Hematopoietic multipotent progenitor cell treated with erythropoietin and hydrocortisone succinate and interleukin-3 and kit ligand, for 6 days (in vitro differentiated cells): ENCODE measurements at places on chromosomes 4 and X.

DNA sequence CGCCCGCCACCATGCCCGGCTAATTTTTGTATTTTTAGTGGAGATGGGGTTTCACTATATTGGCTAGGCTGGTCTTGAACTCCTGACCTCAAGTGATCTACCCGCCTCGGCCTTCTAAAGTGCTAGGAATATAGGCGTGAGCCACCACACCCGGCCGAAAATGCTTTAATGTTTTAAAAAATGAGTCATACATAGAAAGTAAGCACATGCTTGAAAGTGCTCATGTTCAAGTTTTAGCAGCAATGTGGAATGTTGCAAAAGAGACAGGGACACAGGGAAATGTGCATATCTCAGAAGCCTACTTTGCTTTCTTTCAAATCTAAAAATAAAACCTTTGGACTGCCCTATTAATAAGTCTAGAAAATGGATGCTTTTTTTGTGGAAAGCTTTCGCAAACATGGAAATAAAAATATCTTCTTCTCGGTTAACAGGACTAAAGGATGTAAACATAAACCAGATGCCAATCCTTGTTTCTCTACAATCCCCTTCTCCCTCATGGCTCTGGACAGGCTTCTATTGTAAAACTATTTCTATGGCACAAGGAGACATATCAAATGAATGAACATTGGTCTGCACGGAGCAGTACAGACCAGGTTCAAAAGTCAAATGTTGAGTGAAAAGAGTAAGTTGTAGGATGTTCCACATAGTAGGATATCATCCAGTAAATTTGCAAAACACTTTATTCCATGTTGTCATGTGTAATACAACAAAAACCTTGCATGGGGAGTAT is 15.0 kb downstream of the MECP2 start:
- DNase-seq = peak; percentile 9

GRCh38 chrX:44401151-44401550 is 57.7 kb upstream of the EFHC2 start:
- DNase-seq = no peak

- DNase-seq = no peak
These were observed 40.8 kb upstream of the NR0B1 start for GRCh38 chrX:30349946-30350345.

- no peak for DNase-seq
These were observed 1.6 kb downstream of the RP2 start for GRCh38 chrX:46838486-46838870.

- no peak for DNase-seq
These were observed 17.2 kb downstream of the MAGED2 start for GRCh38 chrX:54824722-54825121.

DNA sequence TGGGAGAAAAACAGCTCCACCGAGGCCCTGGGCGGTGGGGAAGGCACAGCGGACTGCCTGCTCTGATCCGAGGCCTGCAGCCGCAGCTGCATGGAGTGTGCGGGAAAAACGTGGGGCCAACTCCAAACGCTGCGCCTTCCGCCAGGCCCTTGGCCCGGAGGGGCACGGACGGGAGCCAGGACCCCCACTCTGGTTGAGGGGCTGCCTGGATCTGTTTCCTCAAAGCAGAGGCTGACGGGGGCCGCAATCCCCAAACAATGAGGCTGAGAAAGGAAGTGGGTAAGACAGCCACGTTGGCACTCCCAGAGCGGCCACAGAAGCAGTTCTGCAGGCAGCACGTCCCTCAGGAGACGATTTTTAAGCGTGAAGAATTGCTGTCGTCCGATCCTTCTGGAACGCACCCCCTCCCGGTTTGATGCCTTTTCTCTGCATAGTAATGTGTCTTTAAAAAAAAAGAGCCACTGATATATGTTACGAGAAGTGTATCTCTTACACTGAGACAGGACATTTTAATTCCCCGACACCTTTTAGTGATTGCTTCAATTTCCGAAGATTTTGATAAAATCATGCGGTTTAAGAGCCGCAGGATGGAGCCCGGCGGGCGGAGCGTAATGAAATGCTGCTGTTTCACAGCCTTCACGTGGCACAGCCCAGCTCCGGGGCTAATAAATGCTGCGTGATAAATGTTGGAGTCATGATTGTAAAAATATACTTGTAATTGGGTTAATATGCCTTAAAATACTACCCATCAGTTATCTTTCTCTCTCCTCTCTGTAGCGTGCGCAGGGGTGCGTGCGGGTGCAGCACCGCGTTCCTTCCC is 85.7 kb downstream of the FAM53A start:
- DNase-seq = no peak

DNA sequence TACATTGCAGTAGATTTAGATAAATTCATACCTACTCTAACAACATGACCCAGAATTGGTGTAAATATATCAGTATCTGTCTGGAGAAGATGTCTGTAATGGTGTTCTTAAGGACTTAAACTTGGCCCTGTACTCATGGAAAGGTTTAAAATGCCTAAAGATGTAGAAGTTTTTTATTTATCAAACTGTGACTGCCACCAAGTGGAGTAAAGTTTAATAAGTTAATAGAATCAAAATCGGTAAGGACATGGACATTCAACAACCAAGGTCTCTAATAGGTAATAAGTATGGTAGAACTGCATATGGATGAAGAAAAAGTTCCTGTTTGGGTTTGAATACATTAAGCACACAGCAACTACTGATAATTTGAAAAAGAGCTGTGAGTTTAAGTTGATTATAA is 474.0 kb upstream of the NDST3 start:
- DNase-seq = peak; percentile 5

GRCh38 chrX:4935846-4936245 is 1222.4 kb upstream of the PRKX start:
- peak; percentile 65 for DNase-seq

DNA sequence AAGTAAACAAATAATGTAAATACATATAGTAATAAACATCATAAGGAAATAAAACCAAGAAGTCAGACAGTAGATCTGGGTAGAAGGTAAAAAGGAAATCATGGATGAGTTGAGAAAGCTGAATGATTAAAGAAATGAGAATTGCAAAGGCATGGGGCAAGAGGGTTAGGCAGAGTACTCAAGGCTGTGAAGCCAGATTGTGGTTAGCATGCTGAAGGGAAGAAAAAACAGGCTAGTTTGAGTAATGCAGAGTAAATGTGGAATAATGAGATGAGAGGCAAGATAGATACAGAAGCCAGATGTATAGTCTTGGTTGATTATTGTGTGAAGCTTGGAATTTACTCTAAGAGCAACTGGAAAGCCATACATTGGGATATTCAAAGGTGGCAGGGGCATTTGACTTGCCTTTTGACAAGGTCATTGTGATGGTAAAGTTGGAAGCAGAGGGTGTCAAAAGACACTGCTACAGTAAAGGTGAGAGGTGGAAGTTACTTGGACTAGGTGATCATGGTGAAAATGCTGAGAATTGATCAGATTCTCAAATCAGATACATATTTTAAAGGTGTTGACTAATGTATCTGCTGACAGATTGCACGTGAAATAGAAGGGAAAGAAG is 307.0 kb downstream of the FSTL5 start:
- no peak for DNase-seq

DNA sequence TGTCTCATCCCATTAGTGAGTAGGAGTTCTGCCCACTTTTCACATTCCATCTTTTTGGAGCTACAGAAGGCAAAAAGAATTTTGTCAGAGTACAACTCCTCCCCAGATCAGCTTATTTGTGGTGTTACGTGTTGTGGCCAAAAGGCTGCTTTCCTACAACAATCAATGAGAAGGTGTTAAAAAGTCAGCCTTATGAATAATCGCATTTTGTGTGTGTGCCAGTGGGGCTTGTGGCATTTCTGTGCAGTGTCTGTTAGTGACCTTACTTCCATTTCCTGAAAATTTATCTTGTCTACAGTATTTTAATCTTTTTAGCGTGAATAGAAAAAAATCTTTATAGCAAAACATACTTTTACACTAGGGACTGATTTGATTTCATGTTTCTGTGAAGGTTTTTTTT is 458.3 kb upstream of the LCORL start:
- no peak for DNase-seq

DNA sequence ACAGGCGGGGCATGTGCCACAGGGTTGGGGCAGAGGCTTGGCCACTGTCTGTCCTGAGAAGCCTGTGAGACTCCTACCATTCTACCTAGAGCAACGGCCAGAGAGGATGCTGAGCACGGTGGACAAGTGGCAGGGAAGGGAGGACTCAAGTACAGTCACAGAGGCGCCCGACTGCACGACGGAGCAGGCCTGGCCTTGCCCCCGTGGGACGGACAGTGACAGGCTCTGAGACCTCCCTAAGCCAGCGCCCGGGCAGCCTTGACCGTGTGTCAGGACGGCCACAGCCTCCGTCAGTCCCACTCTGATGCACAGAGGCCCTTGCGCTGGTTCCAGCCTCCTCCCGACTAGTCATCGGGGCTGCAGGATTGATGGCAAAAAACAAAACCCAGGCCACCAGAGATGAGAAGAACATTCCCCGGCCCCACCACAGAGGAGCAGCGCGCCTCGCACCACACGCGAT is 36.7 kb upstream of the MXD4 start:
- no peak for DNase-seq

DNA sequence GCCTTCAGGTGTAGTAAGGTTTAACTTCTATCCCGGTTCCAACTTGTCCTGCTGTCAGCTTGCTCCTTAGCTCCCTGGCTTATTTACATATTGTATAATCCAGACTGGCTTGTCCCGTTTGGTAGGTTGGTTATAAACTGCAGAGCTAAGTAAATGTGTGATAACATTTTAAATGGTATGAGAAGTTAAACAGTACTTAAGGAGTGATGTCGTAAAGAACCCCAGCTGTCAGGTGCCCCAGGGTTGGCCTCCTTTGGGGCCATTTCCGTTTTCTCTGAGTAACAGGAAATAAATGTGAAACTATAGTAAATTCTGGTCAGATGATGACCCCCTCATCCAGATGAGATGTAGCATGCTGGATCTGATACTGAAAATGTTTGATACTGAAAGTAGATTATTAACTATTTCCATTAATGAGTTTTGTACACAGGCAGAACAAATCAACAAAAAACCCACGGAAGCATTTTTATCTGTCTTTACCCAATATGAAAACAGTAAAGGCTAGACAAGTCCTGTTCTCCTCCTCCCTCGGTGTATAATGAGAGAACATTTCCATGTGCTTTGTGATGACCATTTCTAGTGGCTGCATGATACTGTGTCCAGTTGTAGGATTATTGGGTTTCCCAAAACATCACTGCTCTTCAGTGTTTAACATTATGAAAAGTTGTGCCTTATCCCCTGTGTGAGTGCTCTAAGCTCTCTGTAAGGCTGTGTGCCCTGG is 22.4 kb downstream of the GAB1 start:
- DNase-seq = peak; percentile 75

GRCh38 chrX:5220421-5220820 is 1008.2 kb downstream of the NLGN4X start:
- no peak for DNase-seq

- no peak for DNase-seq
These were observed 33.7 kb upstream of the CRMP1 start for GRCh38 chr4:5926598-5926997.

DNA sequence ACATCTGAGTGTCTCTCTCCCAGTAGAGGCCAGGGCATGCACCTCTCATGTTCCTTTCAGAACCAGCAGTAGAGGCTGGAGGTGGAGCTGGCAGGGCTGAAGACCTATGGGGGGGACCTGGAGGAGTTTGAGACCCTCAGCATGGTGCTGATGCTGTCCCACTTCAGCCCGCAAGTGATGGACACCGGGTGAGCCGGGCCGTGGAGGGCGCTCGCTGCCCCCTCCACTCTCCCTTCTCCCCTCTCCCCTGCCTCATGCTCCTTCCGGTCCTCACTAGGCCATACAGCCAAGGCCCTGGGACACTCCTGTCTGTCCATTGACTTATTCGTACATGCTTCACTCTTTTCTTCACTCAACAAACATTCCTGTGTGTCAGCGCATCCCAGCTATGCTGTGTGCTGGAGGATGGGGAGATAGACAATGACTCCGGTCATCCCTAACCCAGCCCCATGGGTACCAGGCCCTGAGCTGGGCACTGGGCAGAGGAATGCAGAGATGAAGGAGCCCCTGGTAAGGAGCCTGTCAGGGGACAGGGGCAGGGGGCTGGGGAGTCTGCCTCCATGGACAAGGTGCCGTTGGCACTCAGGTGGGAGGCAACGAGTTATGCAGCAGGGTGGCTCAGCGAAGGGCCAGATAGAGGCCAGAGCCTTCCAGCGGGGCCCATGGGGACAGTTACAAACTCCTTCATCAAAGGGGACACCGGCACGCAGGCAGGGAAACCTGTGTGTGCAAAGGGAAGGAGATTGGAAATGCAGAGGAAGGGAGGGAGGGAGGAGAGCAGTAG is 28.4 kb upstream of the WFS1 start:
- no peak for DNase-seq

DNA sequence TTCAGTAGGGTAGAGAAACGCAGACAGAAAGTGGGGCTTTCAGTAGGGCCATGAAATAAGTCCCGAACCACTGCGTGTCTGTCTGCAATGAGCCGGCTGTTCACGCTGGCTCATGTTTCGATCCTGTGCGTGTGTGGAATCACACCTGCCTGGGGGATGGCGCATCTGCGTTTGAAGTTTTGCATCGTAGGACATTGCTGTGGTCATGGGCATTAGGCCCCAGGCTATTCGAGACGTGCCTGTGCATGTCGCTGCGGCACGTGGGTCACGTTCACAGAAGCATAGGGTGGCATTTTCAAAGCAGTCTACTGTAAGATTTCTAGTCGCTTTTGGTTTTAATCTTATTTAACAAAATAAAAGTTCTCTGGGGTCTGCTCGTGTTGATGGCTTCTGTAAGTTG is 25.5 kb upstream of the HGFAC start:
- no peak for DNase-seq

- no peak for DNase-seq
These were observed 21.7 kb upstream of the AASDH start for GRCh38 chr4:56408978-56409377.

GRCh38 chr4:168199260-168199957 is 107.1 kb downstream of the ANXA10 start:
- DNase-seq = no peak

GRCh38 chrX:78019586-78020483 is 50.4 kb upstream of the PGAM4 start:
- peak; percentile 26 for DNase-seq
